RWPE2 (cell line): ENCODE measurements at places on chromosomes 1 and 21.

DNA sequence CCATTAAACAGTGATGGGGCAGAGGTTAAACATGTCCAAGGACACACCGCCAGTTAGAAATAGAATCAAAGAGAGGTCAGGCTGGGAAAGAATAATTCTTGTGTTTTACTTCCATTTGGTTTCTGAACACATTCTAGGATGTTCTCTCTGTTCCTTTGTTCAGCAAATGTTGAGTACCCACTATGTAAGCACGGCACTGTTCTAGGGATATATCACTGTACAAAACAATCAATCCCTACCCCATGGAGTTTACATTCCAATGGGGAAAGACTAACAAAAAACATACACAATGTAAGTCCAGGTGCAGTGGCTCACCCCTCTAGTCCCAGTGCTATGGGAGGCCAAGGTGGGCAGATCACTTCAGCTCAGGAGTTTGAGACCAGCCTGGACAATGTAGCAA is 6.2 kb downstream of the MYOCOS start:
- no peak for DNase-seq

DNA sequence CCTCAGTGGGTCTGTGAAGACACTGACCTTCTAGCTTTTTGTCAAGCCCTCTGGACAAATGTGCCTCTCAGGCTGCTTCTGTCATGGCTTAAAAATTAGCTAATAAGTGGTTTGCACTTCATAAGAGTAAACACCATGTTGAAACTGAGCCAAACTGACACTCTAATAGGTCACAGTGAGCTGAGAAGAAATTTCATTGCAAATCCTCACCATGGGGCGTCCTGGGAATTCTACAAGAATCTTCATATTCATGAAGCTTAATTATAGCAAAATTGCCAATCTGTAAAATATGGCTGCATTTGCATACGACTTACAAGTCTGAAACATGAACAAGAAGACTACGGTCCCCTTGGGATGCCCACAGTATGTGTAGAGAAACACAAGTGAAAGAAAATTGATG is 188.6 kb downstream of the DSCAM start:
- DNase-seq: no peak

GRCh38 chr1:231923491-231924041 is 297.0 kb downstream of the DISC1 start:
- no peak for DNase-seq

GRCh38 chr1:172090511-172090817 is 249.2 kb downstream of the DNM3 start:
- DNase-seq: no peak

- DNase-seq: no peak
These were observed 119.0 kb downstream of the COQ8A start for GRCh38 chr1:227059076-227059475.

DNA sequence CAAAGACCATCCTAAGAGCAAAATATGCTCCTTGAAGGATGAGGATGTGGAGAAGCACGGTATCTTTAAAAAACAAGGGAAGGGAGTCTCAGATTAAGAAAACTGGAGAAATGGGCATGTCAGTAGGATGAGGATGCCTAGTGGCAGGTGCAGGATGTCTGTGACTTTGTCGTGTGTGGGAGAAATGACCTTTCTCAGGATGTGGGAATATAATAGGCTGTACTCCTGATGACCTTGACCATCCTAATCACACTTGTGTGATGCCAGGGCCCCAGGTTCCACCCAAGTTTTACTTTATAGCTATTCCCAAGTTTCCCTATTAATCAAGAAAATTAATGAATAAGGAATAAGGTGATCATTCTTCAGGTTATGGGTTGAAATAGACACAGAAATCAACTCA is 12.9 kb downstream of the C1orf116 start:
- DNase-seq: no peak

DNA sequence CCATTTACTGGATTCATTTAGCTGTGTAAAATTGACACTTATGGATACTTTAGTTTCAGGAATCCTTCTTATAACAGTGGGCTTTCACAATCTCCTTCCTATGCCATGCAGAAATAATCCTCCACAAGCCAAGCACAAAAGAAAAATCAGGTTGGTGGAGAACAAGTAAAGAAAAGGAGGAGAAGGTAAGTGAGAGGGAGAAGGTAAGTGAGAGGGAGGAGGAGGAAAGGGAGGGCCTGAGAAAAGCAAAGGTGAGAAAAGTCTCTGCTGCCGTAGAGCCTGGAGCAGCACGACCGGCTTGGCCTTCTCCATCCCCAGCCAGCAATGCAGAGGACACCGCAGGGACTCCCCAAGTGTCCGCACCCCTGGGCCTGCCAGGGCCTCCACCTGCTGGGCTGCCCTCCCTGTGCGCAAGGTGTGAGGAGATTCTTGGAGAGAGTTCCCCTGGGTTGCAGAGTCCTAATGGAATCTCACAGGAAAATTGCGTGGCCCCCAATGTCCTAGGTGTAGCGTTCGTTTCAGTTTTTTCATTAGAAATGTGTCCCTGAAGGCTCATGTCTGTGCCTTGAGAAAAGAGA is 39.0 kb downstream of the PRMT2 start:
- no peak for DNase-seq

DNA sequence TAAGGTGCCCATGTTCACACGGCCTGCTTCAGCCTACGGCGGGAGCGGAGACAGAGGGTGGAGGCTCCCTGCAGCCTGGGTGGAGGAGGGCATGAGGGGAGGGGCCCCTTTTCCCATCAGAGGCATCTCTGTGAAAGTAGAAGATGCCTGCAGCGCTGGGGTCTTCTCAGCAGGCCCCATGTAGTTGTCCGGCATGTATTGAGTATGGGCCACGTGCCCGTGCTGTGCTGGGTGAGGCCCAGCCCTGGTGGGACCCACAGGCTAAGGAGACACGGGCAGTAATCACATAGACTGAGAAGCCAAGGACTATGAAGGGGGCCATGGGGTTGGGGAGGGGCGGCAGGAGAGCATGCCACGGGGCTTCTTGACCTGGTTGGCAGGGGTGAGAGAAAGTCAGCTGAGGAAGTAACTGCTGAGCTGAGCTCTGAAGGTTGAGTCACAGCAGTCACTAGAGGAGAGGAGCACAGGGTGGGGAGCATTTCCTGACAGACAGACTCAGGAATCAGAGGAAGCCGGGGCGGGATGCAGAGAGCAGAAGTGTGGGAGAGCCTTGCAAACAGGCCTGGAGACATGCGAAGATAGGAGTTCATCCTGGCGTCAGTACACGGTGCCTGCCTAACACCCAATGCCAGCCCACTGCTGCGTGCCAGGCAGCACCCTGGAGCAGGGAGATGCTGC is 21.6 kb downstream of the PSEN2 start:
- DNase-seq: no peak

DNA sequence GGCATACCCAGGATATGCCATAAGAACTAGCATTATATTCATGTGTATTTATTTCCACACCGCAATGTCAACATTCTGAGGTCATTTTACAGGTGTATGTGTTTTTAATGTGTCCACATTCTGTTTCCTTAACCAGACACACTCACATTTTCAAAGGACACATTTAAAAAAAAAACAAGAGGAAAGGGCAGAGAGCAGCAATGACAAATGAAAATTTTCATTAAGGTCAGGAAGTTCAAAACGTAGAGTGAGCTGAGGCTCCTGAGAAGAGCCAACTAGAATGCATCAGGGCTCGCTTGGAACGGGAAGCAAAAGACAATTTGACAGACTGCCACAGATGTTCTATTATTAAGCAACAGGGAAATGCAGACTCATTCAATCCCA is 4.8 kb upstream of the GNPAT start:
- DNase-seq: no peak

GRCh38 chr1:12477314-12477713 is 140.7 kb downstream of the DHRS3 start:
- DNase-seq: no peak

- no peak for DNase-seq
These were observed 42.8 kb downstream of the SHCBP1L start for GRCh38 chr1:182910143-182910542.

DNA sequence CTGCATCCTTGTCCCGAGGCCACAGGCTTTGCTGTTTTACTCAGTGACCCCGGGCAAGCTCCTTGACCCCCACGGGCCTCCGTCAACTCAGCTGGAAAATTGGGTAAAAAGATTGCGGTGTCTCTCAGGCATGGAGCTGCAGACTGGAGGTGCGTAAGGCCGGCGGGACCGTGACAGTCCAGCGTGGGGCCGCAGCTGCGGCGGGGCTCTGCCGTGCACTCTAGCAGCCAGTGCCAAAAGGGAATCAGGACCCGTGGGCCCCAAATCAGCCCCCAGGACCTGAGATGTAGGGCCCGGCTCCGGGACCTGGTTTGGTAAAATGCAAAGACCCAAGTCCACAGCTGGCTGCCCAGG is 158.3 kb downstream of the PRDM16 start:
- no peak for DNase-seq

DNA sequence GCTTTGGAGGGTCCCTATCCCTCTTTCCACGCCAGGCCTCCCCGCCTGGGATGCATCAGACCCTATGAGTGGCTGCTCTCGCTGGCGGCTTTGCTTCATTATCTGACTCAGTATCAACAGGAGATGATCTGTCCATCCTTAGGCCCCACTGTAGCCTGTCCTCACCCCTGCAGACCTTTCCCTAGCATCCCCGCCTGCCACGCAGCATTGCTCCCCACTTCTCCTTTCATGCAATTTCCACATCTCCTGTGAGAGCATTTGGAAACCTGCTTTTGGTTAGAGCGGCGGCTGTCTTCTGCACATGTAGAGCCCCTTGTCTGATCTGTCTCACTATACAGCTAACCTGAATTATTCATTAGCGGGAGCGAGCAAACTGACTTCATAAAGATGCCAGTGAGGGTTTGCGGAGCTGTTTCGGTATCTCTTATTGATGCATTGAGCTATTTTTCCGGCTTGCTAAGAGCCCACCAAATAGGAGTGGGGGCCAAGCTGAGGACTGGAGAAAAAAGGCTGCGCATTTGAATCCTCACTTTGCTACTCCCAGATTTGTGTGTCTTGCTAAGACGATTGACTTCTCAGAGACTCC is 40.0 kb upstream of the ATP2B4 start:
- no peak for DNase-seq

- DNase-seq: no peak
These were observed 21.3 kb upstream of the IL10 start for GRCh38 chr1:206793620-206794019.

GRCh38 chr1:216350186-216350585 is 73.1 kb downstream of the USH2A start:
- no peak for DNase-seq

DNA sequence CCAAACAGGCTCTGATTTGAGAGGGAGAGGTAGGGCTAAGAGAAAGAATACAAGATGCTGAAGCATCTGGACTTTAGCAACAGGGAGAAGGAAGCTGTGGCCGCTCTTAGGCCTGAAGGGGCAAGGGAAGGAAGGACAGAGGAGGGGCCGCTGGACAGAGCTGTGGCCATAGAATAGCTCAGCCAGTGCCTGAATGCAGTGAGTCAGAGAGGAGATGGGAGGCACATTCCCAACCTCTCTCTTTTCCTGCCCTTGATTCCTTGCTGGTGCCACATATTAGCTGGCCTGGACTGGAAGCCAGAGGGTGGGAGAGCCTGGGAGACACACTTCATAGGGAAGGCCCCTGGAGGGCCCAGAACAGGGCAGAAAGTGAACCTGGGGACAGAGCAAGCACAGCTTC is 83.4 kb upstream of the POU3F1 start:
- no peak for DNase-seq

- DNase-seq: no peak
These were observed 44.7 kb upstream of the POFUT2 start for GRCh38 chr21:45332415-45332814.

DNA sequence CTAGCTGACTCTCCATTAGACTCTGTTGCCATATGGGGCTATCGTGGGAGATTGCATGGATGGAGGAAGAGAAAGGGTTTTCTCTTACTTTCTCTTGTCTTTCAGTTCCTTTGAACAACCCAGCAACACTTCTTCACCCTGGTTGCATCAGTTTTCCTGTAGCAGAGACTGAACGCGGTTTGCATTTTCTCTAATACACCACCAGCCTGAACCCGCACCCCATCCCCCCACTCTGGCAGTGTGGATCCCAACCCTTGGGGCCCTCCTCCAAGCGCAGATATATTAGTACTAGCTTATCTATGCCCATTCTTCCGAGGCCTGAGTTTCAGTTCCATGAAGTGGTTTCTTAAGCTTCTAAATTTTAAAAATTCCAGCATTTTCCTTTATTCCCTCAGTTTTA is 12.6 kb downstream of the DR1 start:
- no peak for DNase-seq

- no peak for DNase-seq
These were observed 349.7 kb upstream of the ESRRG start for GRCh38 chr1:217072926-217073325.

DNA sequence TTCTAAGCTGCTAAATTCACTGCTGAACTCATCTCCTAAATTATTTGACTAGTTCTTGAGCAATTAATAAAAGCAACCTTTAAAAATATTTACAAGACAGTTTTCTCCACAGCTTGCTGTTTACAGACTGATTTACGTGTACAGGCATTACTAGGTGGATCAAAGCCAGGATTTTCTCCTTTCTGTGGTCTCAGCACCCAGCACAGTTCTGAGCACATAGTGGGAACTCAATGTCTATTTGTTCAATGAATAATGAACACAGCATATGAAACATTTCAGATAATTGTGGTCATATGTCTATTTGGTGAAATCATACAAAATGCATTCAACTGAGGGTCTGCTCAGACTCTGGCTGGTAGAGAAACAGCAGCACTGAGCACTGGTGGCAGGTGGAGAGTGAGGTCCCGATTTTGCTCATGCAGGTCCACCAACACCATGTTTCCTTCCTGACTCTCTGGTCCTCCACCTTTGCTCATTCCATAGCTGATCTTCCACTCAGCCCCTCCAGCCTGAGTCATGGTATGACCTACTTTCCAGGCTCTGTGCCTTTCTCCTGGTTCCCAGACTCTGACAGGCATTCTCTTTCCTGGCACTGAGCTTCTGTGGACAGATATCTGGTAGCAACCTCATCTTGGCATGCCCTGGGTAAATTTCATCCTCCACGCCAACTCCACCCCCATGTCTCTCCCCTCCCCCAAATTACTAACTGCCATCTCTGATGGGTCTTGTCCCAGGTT is 311.3 kb downstream of the TGFB2 start:
- DNase-seq: no peak

DNA sequence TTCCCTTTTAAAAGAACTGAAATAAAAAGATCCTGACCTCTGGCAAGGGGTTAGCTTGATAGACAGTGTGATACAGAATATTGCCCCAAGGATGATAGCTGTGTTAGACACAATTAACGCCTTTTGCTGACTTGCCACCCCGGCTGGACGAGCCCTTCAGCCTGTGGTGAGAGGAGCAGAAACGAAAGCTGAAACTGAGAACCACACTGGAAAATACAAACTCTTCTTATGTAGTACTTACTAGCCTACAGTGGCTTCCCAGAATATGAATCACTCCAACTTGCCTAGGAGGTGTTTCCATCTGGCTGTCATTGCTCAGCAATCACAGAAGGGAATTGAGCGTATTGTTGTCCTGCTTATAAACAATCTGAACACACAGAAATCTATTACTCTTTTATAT is 22.9 kb downstream of the SAMSN1 start:
- no peak for DNase-seq
